ENCODE measurements at places on chromosomes 5 and 9.

DNA sequence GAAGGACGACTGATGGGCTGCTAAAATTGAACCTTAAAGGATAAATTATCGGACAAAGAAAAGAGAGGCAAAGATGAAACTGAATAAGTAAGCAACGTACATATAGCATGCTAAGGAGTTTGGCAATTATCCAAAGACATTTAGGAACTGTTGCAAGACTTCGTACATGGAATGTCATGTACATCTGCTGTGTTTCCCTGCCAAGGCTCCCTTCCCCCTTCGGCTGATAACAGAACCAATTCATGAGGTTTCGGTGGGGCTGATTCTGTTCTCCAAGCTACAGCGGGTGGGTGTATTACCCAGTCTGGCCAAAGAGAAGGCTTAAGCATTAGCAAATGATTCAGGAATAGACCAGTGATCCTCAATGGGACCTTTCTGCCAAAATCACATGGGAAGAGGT lies 190.9 kb upstream of the FREM1 start:
- DNase-seq = no peak

DNA sequence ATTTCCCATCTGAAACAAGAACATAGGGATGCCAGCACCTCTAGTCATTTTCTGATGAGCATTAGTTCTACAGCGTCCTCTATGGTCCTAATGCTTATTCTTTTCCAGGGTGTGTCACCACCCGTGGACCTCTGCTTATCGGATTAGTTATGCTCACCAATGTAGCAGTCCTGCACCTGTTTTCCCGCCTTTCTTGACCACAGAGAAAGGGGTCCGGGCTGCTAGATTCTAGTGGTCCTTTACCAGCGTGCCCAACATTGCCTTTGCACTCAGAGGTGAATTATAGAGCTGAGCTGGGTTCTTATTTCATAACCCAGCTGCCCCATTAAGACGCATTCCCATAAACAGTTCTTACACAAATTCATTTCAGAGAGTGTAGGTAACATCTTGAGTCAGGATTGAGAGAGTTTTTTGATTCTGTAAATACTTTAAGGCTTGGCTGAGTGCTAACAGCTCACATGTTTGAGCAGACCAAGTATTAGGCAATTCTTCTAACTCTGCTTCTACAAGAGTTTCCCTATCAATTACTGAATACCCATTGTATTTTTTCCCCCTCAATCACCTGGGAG lies 2205.1 kb upstream of the C9orf72 start:
- no peak for DNase-seq

- DNase-seq = no peak
Measured at GRCh38 chr9:5510360-5510931, at the start of gene PDCD1LG2. Gene PDCD1LG2, plus strand, starts transcription at chr9:5510531. Its CDS starts 12,016 bp downstream, at chr9:5522547.

- DNase-seq = no peak
Measured at GRCh38 chr5:17292434-17293015, 75.1 kb downstream of the BASP1 start.

DNA sequence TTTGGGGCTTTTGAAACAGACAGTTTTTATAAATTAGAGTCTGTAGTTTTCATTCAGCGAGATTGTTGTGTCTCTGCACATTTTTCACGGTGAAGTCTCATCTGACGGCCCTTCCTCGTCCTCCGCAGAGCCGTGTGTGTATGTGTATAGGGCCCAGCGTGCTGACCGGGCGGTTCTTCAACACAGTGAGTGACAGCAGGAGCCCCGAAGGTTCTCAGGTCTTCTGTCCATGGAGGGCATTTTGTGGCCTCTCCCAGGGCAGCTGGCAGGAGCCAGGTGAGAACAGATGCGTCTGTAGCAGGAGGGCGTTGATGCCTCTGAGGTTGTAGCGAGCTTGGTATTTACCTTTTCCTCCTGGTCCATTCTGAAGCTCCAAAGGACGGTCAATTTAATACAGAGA lies 116.0 kb upstream of the LPCAT1 start:
- DNase-seq = no peak

DNA sequence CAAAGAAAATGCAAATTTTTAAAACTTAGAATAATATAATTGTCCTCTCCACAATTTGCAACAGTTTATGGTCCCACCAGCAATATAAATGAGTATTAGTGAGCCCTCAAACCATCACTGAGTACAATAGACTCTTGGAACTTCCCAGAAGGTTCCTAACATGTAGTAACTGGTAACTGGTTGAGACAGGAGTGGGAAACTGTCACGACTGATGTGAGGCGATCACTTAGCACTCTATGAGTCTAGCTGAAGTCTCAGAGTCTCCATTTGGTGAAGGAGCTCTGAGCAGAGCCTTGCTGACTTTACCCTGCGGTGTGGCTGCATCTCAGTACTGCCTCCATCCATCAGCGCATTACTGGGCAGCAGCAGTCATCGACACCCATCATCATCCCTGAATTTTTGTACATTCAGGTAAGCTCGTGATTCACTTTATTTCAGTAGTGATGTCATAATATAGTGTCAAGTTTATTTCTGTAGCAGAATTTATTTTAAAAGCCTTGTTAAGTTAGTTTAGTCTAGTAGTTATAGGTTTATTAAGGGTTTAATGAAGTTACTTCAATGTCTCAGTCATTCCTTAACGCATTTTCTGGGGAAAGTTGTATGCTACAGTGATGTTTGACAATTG lies 76.6 kb upstream of the ABCA1 start:
- DNase-seq = no peak

- DNase-seq = no peak
Measured at GRCh38 chr5:72488756-72489155, 18.5 kb downstream of the ZNF366 start.
